ENCODE measurements at places on chromosomes 6 and 20. TPM values are rescaled to one million over a fixed set of nuclear protein-coding genes. Genes with fewer than 3 reads are reported as not detected.

DNA sequence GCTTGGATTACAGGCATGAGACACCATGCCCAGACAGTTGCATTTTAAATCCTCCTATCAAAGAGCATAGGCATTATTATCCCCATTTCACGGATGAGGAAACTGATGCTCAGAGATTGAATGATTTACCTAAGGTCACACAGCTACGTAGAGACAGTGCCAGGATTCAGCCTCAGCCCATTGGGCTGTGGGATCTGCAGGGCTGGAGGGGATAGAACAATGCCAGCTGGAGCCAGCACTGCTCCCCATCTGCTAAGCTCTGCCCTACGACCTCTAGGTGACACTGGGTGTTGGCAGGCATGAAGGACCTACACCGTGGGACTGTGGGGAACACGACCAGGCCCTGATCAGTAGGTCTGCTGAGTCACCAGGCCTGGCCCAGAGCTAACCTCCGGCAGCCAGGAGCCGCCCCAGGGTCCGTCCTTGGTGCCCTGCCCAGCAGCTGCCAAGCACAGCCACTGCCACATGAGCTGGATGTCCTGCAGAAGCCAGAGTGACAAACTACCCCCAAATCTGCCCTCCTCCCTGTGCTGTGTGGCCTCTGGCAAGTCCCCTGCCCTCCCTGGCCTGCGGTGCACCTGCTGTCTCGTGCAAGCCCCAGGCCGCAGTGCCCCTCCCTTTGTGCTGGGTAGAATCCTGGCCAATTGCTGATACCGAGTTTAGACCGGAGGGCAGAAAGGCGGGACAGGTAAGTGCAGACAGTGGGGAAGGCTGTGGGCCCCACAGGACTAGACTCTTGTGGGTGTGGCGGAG is 47.6 kb upstream of the PTGIS start:
- no peak for DNase-seq

DNA sequence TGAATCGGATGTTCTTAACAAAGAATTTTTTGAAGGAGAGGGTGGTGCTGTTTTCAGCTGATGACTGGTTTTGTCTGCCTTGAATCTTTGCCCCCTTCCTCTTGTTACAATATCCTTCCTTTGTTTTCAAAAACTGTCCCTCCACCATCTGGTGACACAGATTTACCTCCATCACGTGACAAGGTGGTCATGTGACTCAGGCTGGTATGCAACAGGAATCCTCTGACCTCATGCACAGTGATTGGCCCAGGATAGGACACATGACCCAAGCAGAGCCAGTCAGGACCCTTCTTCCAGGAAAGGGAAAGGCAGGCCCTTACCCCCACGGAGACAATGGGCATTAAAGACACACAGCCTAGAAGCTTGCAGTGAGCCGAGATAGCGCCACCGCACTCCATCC is 84.7 kb upstream of the MC3R start:
- DNase-seq: no peak

GRCh38 chr20:21103582-21104465 is 2.3 kb downstream of the LINC00237 start:
- no peak for DNase-seq

DNA sequence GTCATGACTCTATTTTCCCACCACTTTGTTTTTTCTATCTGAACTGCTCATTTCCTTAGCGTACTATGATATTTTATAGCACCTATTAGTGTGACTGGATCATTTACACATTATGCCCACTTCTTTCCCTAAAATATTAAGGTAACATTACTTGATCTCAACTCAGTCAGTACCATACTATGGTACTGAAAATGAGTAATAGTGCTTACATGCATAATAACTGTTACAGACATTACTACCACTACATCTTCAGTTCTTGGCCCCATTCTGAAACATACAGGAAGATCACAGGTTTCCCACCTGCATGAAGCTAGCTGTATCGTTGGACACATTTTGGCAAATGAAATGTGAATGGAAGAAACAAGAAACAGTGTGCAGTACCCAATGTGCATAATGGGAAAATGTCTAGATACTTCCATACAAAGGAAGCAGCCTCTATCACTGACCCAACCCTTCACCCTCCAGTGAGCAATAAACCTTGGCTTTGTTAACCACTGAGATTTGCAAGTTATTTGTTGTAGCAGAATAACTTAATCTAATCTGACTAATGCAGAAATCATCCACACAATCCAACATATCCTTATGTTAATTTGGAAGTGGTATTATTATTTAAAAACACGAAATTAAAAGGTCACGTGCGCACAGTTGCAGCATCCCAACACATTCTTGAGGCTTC is 108.6 kb upstream of the DOK5 start:
- no peak for DNase-seq

GRCh38 chr20:34435589-34435988 is 72.5 kb downstream of the ITCH start:
- no peak for DNase-seq

GRCh38 chr6:137552146-137552545 is 58.0 kb upstream of the OLIG3 start:
- no peak for DNase-seq

GRCh38 chr6:37200085-37200484 is 30.1 kb downstream of the PIM1 start:
- no peak for DNase-seq

PROCR gene
- 26.7 TPM for total RNA-seq

FAM184A gene
- 3.7 TPM for total RNA-seq

All from skin of body (tissue), 3 donors.